ENCODE measurements at places on chromosomes 7 and 10.

GRCh38 chr7:47266131-47266706, 315.7 kb downstream of the TNS3 start:
- DNase-seq, result peak; percentile 55

GRCh38 chr10:75826846-75827245, 395.4 kb downstream of the LRMDA start:
- no peak for DNase-seq

- peak; percentile 86 for DNase-seq
Observed at GRCh38 chr10:11504566-11505285, 106.7 kb downstream of the USP6NL start.

DNA sequence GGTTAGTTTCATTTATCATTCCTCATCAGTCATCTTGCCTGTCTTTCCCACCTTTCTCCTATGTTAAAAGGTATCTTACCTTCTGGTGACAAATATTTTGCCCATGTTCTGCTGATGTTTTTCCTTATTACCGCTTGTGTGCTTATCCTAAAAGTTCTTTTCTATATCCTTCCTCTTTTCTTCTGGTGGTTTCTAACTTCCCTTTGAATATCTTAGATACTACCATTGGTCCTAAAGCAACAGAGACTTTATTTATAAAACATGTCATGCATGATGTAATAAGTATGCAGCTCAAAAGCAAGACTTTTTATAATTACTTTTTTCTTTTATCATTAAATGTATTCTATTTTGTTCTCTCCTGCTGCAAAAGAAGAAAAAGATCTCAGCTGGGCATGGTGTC, 24.8 kb downstream of the TBC1D12 start:
- no peak for DNase-seq

DNA sequence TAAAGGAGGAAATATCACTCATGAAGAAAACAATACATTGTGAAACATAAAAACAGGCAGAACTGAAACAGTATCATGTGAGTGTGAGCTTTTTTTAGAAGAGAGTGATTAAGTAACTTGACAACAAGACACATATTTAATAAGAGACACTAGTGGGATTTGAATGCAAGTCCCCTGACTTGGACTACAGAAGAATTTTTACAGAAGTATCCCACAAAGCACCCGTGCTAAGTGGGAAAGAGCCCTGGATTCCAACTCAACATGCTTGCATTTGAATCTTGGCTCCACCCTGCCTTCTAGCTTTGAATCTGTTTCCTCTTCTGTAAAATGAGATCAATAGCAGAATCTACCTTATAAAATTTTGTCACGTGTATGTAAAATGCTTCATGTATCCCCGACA, 166.2 kb downstream of the ZNF365 start:
- DNase-seq, result peak; percentile 32

DNA sequence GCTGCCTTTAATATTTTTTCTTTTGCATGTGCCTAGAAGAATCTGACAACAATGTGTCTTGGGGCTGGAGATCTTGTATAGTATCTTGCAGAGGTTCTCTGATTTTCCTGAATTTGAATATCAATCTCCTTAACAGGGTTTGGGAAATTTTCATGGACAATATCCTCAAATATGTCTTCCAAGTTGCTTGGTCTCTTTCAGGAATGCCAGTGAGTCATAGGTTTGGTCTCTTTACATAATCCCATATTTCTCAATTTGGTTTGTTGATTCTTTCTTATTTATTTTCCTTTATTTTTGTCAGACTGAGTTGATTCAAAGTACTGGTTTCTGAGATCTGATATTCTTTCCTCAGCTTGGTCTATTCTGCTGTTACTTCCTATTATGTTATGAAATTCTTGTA, 208.7 kb upstream of the GLI3 start:
- DNase-seq, result no peak

DNA sequence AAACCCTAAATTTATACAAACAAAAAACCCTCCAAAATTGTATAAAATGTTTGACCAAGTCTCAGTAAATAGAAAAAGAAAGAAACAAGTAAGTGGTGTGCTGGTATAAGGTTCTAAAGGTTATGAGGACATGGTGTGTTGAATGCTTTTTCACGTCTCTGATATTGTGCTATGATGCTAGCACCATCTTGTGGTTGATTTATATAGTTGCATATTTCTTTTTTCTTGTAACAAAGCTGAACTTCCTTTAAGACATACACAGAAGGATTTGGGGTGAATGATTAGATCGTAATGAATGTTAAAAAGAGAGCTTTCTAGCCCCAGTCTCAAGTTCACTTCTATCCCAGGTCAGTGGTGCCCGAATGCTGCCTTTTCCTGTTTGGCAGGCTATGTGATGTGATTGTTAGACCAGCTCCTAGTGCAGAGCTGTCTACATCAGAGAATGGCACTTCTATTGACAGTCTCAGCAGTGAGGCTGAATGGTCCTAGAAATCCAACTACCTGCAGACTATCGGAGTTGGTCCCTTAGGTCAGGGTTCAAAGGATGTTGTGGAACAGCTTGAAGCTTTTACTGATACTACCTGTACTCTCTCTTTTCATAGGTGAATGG, 25.0 kb downstream of the VTI1A start:
- peak; percentile 37 for DNase-seq

DNA sequence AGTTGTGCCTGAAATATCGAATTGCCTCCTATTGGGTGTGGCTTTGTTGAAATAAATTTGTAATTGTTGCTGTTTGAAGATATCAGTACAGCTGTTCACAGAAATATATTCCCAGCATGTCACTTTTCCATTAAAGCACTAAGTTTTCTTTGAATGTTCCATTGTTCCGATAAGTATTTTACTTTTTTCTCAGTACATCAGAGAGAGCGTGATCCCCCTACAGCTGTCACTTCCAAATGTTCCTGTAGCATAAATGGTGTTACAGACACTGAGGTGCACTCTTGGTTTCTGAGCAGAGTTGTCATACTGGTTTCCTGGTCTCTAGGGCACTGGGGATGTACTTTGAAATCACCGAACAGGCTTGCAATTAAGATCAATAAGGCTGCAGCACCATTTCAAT, 189.2 kb downstream of the CCSER2 start:
- no peak for DNase-seq

- DNase-seq, result peak; percentile 93
Observed at GRCh38 chr7:55086413-55087201, 67.8 kb downstream of the EGFR start.

DNA sequence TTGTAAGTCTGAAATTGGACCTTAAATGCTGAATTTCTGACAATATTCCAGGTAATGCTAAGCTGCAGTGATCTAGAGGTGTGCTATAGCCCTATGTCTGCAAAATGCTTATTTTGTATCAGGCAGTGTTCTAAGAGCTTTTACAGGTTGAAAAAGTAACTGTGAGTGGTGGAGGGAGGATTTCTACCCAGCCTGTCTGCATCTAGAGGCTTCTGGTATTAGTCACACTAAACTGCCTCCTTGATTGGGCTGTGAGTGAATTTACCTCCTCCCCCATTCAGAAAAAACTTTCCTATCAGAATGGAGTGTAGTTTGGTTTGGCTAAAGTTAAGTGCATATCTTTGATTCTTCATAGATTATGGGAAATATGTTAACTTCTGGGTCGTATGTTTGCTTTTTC, 56.8 kb downstream of the BBS9 start:
- DNase-seq, result no peak

- DNase-seq, result no peak
Observed at GRCh38 chr10:115004236-115004862, 66.4 kb downstream of the TRUB1 start.

DNA sequence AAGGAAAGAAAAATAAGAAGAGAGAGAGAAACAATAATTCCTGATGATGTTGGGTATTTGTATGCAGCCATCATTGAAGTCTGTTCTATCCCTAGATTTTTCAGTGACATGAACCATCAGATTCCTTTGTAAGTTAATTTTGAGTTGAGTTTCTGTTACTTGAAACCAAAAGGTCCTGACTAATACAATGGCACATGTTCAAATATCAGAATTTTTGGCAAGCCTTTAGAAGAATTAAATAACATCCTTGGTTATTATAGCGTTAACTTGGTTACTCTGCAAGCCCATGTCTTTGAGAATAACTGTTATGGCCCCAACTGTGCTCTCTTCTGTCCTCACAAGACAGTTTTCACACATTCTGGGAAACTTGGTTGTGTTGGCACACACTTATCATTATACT, 66.5 kb downstream of the SYPL1 start:
- no peak for DNase-seq

DNA sequence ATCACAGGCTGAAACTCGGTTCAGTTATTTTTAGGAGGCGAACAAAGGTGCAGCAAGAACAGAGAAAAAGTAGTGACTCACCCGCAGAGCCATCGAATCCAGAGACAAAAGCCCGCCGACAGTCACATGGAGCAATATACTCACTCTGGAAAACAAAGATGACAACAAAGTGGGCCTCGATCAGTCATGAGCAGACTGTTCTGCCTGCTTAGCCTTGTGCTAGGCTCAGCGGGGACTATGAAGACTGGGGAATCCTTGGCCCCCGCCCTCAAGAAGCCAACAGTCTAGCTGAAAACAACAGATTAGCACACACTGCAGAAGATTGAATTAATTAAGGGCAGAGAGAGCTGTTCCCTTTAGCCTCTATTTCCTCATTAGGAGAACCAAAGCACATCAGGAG, 30.4 kb downstream of the XPNPEP1 start:
- no peak for DNase-seq

GRCh38 chr10:43177595-43177994, 39.4 kb downstream of the CSGALNACT2 start:
- no peak for DNase-seq

GRCh38 chr7:107631588-107632491, 28.8 kb upstream of the SLC26A4 start:
- DNase-seq, result no peak

DNA sequence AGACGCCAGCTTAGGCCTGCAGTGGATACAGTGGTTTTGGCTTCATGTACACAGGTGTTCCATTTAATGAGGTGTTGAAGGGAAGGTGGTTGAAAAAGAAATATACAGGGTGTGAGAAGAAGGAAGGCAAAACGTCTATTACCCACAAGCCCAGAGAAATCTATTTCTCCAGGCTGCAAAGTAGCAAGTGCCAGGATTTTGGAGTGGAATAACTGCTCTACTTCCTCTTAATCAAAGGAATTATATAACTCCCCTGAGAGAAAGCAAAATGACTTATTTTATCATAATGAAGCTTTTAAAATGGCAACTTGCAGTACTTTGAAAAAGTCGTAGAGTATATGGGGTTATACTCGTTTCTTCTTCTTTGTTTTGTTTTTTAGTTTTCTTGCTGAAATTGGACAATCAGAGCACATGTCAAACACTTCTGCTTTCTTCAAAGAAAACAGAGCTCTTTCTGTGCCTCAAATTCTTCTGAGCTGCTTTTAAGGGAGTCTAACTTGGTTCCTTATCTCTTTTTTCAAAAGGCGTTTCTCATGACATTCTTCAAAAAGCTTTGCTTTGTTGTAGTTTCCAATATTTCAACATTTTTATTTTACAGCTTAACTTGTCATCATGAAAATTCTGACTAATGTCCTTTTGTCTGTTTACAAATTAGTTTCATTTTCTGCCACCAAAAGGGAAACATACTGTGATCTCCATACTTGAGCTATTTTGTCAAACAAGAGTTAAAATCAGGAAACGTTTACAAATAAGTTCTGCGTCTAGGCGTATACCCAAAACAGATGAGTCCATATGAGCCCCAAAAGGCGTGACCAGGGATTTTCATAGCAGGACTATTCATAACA, 289.7 kb downstream of the FRMD4A start:
- no peak for DNase-seq

DNA sequence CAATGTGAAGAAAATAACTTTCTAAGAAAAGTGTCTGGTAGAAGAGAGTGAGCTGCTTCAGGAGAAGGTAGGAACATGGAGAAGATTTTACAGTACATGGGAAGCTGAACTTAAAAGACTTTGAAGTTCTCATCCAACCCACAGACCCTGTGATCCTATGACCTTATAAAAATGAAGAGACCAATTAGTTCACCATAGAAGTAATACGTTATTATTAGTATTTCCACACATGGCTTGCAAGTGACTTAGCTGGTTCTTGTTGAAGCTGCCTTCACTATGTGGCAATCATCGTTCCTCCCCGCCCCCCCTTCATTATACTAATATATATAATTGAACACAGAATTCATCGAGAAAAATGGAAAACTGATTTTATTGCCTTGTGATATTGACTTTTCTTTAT, 129.1 kb downstream of the SND1 start:
- DNase-seq, result no peak

DNA sequence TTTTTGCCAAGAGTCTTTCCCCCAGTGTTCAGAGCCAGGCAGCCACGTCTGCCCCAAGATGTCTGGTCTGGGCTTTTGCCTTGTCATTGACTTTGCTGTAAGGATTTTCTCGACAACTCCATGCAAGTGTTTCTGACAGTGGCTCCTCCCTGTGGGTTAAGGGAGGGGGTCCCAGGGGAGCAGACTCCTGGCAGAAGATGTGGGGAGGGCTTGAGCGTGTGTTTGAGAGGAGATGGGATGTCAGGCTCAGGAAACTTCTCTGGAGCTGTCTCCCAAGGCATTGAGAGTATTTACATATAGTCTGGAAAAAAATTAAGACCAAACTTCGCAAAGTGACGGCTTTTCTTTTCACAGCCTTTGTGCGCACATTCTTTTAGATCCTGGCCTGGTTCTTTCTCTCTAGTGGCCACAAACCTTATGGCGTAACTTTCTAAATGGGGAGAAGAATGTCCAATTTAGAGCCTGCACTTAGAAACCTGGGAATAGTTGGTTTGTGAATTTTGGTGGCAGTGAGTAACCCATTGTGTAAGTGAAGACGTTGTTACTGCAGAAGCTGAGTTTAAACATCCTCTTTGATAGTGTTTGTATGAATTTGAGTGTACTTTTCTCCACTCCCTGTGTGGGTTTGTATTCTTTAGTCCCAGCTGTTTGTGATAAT, 201.5 kb downstream of the LRMDA start:
- DNase-seq, result no peak

DNA sequence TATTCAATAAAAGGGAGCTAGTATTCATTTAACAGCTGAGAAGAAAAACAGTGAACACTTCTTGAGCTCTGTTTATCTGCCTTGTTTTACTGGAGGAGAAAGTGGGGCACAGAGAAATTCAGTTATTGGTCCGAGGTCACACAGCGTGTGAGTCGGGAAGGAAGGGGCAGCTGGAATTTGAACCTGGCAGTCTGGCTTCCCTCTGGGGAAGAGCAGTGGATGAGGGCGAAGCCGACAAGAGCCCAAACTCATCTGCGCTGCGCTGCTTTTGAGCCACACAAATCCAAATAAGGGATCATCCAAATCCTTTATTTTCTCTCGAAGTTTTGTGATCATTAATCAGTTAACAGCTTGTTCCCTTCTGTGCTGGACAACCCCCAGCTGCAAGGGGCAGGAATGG, 23.7 kb upstream of the PFKFB3 start:
- no peak for DNase-seq

DNA sequence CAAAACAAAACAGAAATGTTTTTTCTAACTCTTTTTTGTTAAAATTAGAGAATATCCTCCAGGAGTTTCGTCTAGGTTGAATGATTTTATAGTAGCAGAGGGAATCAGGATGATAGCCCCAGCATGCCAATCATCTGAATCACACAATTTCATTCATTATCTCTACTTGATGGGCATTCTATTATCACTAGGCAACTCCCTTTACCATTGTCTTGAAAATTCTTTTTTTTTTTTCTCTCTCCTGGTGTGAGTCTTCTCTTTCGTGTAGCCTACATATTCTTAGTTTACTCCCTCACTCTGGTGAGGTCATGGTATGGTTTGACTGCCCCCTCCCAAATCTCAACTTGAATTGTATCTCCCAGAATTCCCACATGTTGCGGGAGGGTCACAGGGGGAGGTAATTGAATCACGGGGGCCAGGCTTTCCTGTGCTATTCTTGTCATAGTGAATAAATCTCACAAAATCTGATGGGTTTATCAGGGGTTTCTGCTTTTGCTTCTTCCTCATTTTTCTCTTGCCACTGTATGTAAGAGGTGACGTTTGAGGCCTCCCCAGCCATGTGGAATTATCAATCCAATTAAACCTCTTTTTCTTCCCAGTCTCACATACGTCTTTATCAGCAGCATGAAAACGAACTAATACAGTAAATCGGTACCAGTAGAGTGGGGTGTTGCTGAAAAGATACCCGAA, 105.0 kb downstream of the OTUD1 start:
- no peak for DNase-seq

Data from foreskin melanocyte (primary cell).